ENCODE measurements at places on chromosomes 2 and 18. TPM values are rescaled to one million over a fixed set of nuclear protein-coding genes. Genes with fewer than 3 reads are reported as not detected.

Gene PLA2R1
- total RNA-seq = 37.4 TPM

Gene SPC25
- 3.0 TPM for total RNA-seq

Gene CD8A
- not detected for total RNA-seq

Gene ITGB6
- total RNA-seq = not detected

Gene DYSF
- total RNA-seq = 166 TPM

Gene CAPN14
- total RNA-seq = 0.13 TPM

Gene REG3A
- total RNA-seq = not detected

Gene TEX51
- total RNA-seq = not detected

Gene ZNF804A
- 0.16 TPM for total RNA-seq

Gene TXNDC2
- not detected for total RNA-seq

Gene CRYBA2
- not detected for total RNA-seq

Gene FN1
- 3,127 TPM for total RNA-seq

Gene DNMT3A
- total RNA-seq = 50.3 TPM

Gene NYAP2
- total RNA-seq = not detected

Gene AKAIN1
- not detected for total RNA-seq
